Esophagus muscularis mucosa (tissue), 4 donors: ENCODE measurements at places on chromosomes 2 and 18. TPM values are rescaled to one million over a fixed set of nuclear protein-coding genes. Genes with fewer than 3 reads are reported as not detected.
A peak's percentile ranks its signal among the peaks of the same experiment; 100 is the strongest.

Gene GPATCH11
- total RNA-seq: 5.6 TPM

Gene FOXI3
- total RNA-seq: not detected

Gene DPP10
- total RNA-seq: 5.5 TPM

Gene GATA6
- total RNA-seq: 6.6 TPM

Gene SOX11
- 0.29 TPM for total RNA-seq

Gene SAG
- not detected for total RNA-seq

Gene RIT2
- total RNA-seq: not detected

Gene CCDC148
- total RNA-seq: 3.7 TPM

Gene TRIM54
- not detected for total RNA-seq

Gene FOXD4L1
- total RNA-seq: not detected

Gene NEU4
- 1.5 TPM for total RNA-seq

DNA sequence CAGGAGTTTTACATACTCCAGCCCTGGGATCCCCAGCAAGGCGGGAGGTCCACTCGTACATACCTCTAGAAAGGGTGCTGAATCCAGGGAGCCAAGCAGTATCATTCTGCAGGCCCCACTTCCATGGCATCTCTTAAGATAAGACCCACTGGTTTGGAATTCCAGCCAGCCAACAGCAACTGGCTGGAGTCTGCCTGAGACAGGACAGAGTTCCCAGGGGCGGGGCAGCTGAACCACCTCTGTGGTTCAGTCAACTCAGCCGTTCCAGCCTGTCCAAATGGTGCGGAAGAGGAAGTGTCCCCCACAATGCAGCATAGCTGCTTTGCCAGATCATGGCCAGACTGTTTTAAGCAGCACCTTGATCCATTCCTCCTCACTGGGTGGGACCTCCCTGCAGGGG lies 33.2 kb downstream of the ZNF892 start:
- no peak overlapping the region for H3K4me3 ChIP-seq
- no peak overlapping the region for H3K27ac ChIP-seq
- DNase-seq: no peak
- H3K4me1 ChIP-seq: no peaks in the 10 kb centered on the region

GRCh38 chr18:68660354-68661183 lies 54.3 kb downstream of the TMX3 start:
- DNase-seq: no peak
- H3K4me1 ChIP-seq: no peaks in the 10 kb centered on the region
- H3K36me3 ChIP-seq: no peaks in the 10 kb centered on the region
- no peak overlapping the region for H3K27ac ChIP-seq
- no peaks in the 10 kb centered on the region for H3K27me3 ChIP-seq
- no peak overlapping the region for H3K4me3 ChIP-seq

DNA sequence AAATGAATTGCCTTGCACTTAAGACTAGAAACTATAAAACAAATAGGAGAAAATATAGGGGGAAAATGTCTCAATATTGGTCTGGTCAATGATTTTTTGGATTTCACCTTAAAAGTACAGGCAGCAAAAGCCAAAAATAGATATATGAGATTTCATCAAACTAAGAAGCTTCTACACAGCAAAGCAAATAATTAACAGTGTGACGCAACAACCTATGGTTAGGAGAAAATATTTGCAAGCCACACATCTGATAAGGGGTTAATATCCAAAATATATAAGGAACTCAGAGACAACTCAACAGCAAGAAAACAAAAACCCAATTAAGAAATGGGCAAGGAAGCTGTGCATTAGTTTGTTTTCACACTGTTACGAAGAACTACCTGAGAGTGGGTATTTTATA lies 89.1 kb downstream of the MAIP1 start:
- H3K27ac ChIP-seq: no peak overlapping the region
- no peaks in the 10 kb centered on the region for H3K36me3 ChIP-seq
- no peaks in the 10 kb centered on the region for H3K27me3 ChIP-seq
- H3K4me3 ChIP-seq: no peak overlapping the region
- DNase-seq: no peak

- DNase-seq: no peak
- H3K36me3 ChIP-seq: no peaks in the 10 kb centered on the region
- no peak overlapping the region for H3K27ac ChIP-seq
Observed at GRCh38 chr18:77400561-77400960, 150.9 kb downstream of the GALR1 start.

GRCh38 chr2:232398293-232399034 lies 8.2 kb upstream of the ALPG start:
- H3K36me3 ChIP-seq: no peaks in the 10 kb centered on the region
- no peaks in the 10 kb centered on the region for H3K27me3 ChIP-seq
- no peaks in the 10 kb centered on the region for H3K4me1 ChIP-seq
- DNase-seq: no peak
- H3K27ac ChIP-seq: no peak overlapping the region

DNA sequence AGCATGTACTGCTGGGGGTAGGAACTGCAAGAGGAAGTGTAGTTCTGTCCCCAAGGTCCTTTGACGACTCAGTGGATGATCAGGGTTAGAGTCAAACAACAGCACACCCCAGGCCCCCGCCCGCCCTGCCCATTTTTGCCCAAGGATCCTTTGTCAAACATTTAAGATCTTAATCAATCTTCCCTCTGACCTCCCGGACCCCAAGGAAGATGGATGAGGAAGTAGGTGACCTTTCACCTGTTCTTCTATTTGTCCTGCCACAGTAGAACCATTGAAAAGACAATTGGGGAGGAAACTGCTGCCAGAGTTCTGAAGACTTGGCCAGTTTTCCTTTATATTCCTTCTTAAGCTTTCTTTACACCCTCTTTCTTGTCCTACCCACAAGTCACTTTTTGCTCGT lies 12.1 kb downstream of the EPHA4 start:
- no peaks in the 10 kb centered on the region for H3K27me3 ChIP-seq
- no peak overlapping the region for H3K27ac ChIP-seq
- no peak for DNase-seq

GRCh38 chr18:36643061-36643460 lies 185.7 kb downstream of the TPGS2 start:
- H3K27me3 ChIP-seq: no peaks in the 10 kb centered on the region
- H3K27ac ChIP-seq: no peak overlapping the region
- DNase-seq: no peak

GRCh38 chr18:32072321-32072720 lies 19.4 kb upstream of the RNF138 start:
- H3K27me3 ChIP-seq: no peaks in the 10 kb centered on the region

- H3K36me3 ChIP-seq: peaks cover under 1% of the 10 kb centered on the region
- H3K27ac ChIP-seq: peak overlapping the region; percentile 77
- peaks cover 13% of the 10 kb centered on the region for H3K4me1 ChIP-seq
- DNase-seq: no peak
Observed at GRCh38 chr2:232588680-232589585, 38.4 kb downstream of the EIF4E2 start.

- DNase-seq: peak; percentile 64
- no peaks in the 10 kb centered on the region for H3K4me1 ChIP-seq
- no peaks in the 10 kb centered on the region for H3K27me3 ChIP-seq
- no peak overlapping the region for H3K27ac ChIP-seq
- H3K4me3 ChIP-seq: no peak overlapping the region
Observed at GRCh38 chr2:126446106-126446695, 209.8 kb upstream of the GYPC start.

GRCh38 chr18:74310411-74310810 lies 5.2 kb upstream of the C18orf63 start:
- no peaks in the 10 kb centered on the region for H3K4me1 ChIP-seq
- no peaks in the 10 kb centered on the region for H3K36me3 ChIP-seq
- H3K27me3 ChIP-seq: no peaks in the 10 kb centered on the region
- DNase-seq: no peak
- H3K27ac ChIP-seq: no peak overlapping the region
- H3K4me3 ChIP-seq: no peak overlapping the region

DNA sequence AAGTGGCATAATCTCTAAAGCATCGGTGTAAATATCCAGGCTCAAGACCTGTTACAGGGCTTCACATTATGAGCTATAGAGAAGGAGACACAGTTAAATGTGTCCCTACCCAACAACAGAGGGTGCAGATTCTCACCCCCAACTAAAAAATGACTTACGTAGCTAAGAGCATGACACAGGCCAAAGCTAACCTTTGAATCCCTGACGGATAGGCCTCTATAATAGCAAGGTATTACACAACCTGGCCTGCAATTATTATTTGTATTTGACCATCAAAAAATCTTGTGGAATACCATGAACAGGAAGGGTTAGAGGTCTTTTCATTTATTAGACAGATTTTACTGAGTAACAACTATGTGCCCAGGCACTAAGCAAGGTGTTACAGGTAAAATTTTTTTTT lies 45.1 kb downstream of the RNU4ATAC start:
- H3K36me3 ChIP-seq: no peaks in the 10 kb centered on the region
- no peak overlapping the region for H3K4me3 ChIP-seq
- H3K4me1 ChIP-seq: peaks cover 32% of the 10 kb centered on the region

GRCh38 chr2:239826376-239826775 lies 198.8 kb downstream of the NDUFA10 start:
- H3K27ac ChIP-seq: no peak overlapping the region
- H3K27me3 ChIP-seq: no peaks in the 10 kb centered on the region
- H3K4me1 ChIP-seq: peaks cover 4% of the 10 kb centered on the region
- no peak for DNase-seq
- H3K36me3 ChIP-seq: no peaks in the 10 kb centered on the region

DNA sequence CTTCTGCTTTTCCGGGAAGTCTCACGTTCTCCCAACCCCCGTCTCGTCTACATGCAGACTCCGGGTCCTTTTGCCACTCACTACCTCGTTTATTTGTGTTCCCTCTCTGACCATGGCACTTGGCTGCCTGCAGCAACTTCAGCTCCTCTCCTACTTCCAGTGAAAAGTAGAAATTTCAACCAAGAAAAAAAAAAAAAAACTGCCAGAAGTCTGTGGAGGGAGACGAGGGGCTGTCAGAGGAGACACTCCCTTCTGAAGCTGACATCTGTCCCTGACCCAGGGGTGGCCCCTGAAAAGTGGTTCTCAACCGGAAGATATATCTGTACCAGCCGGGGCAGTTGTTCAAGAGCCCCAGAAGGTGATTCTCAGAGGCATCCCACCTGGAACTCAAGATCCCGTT lies 742 bp upstream of the MYO5B start:
- no peak overlapping the region for H3K27ac ChIP-seq
- peaks cover 25% of the 10 kb centered on the region for H3K4me1 ChIP-seq
- no peak overlapping the region for H3K4me3 ChIP-seq
- no peak for DNase-seq
- peaks cover 7% of the 10 kb centered on the region for H3K27me3 ChIP-seq

DNA sequence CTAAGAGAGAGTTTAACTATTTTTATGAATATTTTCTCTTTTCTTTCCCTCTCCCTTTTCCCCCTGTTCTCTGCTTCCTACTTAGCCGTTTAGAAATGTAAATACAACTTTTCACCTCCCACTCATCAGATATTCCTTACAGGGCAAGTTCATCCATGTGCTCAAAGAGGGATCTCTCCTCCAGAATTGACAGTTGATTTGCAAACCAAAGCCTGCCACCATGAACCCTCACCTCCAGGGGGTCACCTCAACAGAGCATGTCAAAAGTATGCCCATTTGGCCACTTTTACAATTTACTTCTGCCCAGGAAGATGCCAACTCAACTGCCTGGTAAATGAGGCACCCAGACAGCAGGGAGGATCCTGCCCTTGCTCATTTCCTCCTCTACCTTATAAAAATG lies 149.2 kb upstream of the GYPC start:
- no peak overlapping the region for H3K27ac ChIP-seq
- H3K27me3 ChIP-seq: no peaks in the 10 kb centered on the region
- no peak for DNase-seq
- H3K36me3 ChIP-seq: no peaks in the 10 kb centered on the region
- H3K4me1 ChIP-seq: no peaks in the 10 kb centered on the region

DNA sequence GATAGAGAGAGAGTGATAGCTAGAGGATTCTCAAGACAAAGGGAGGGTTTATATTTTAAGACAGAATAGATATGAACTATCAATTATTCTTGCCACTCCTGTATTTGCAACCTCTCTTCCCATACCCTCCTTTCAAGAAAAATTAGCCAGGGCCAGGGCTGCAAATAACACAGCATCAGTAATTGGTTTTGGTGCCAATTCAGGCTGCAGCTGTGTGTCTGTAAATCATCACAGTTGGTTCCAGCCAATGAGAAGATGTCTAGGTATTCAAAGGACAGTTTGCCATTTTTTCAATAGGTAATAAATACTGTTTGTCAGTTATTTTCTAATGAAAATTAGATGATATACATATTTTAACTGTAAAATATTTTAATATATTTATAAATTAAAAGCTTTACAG lies 73.5 kb downstream of the WDPCP start:
- no peaks in the 10 kb centered on the region for H3K36me3 ChIP-seq
- no peak overlapping the region for H3K4me3 ChIP-seq
- H3K27ac ChIP-seq: no peak overlapping the region
- no peak for DNase-seq
- no peaks in the 10 kb centered on the region for H3K27me3 ChIP-seq

DNA sequence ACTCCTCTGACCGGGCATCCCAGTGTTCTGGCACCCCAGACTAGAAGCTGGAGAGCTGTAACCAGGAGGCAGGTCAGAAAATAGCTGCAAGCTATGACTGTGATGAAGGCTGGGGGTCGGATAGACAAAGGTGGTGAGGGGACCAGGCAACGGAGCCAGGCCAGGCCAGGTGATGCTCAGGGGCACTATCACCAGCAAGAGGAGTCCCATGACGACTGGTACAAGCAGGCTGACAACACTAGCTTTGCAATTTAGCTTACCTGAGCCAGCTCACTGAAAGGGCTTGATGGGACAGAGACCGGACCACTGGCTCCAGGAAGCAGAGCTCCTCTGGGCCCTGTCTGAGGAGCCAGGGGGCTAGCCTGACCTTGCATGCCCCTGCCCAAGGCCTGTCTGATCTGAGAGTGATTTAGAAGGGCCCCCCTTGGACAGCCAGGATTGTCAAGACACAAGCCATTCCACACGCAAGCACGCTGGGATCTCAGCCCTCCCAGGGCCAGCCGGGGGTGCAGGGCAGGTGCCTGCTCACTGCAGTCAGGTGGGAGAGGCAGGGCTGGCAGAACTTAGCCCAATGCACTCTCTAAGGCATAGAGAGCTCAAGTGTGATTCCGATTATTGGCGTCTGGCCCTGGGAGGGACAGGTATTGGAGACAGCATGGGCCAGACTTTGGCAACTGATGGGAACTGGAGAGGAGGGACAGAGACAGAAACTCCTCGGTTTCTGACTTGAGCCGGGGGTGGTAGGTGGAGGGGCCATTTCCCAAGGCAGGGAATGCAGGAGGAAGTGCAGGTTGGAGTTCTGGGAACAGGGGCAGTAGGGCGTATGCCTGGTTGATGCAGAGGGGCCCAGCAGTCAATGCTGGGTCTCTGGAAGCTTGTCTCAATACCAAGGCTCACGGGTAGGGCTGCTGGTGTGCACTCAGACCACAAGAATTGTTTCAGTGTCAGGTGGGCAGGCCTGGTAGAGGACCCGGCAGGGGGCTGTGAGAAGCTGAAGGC lies 47.7 kb downstream of the MYO7B start:
- H3K4me1 ChIP-seq: no peaks in the 10 kb centered on the region
- no peaks in the 10 kb centered on the region for H3K27me3 ChIP-seq
- H3K36me3 ChIP-seq: no peaks in the 10 kb centered on the region

- no peak for DNase-seq
- H3K36me3 ChIP-seq: no peaks in the 10 kb centered on the region
- no peak overlapping the region for H3K4me3 ChIP-seq
- peaks cover 27% of the 10 kb centered on the region for H3K4me1 ChIP-seq
- H3K27ac ChIP-seq: no peak overlapping the region
Observed at GRCh38 chr2:174621323-174621722, 23.7 kb upstream of the WIPF1 start.
